WTC11 (cell line): ENCODE measurements at places on chromosomes 16 and 17.

DNA sequence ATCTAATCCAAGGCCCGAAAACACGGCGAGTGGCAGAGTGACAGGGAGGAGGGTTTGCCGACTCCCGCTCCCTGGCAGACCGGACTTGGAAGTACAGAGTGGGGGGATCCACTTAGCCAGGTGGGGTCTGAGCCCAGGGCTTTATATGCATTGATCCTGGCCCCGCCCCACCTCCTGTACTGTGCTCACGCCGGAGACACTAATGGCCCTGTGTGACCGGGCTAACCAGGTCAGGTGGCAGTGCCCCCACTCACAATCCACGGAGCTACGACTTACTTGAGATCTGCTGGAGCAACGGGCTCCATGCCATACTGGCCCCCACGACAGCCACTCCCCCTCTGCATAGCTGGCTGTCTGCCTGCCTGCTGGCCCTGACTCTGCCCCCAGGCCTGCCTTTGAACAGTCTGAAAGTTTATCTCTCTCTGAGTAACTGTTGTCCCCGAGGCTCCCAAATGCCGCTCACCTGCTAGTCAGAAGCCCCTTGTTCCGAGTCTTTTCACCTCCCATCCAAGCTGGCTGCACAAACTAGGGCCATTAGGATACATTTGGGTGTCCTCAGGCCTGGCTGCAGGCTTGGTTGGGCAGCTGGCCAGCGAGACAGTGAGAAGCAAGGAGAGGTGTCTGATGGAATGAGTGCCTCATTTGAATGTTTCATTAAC lies 28.0 kb downstream of the CACNA1G start:
- DNase-seq: no peak

GRCh38 chr16:67445913-67446907 lies 15.3 kb downstream of the HSD11B2 start:
- no peak for DNase-seq

DNA sequence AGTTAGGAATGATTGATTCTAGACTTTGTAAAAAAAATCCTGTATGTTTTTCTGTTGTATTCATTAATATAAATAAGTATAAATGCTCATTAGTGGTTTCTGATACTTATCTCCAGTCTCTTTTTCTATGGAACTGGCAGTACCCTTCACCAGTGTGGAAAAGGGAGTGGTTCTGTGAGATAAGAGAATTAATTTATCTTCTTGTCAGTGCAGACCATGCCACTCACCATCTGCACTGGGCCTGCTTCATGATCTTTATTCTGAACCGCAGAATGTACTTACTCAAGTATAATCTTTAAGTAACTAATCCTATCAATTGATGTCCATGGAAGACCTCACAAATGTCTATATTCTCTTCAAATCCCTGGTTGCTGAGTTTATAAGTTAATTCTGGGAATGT lies 836.1 kb upstream of the CDH8 start:
- no peak for DNase-seq

DNA sequence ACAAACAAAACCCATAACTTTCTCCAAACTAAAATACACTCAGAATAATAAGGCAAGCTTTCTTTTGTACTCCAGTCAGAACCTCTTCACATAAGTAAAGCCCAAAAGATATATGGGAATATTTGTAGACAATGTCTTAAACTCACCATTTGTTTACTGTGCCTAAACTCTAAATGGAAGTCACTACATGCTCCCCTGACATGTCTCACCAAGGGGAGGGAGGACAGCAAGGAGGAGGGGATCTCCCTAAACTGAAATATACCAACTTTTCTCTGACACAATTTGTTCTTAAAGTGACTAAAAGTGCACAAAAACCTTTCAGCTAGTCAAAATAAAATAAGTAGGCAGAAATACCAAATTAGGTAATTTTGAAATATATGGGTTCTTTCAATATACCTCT lies 38.5 kb downstream of the GRB7 start:
- no peak for DNase-seq

DNA sequence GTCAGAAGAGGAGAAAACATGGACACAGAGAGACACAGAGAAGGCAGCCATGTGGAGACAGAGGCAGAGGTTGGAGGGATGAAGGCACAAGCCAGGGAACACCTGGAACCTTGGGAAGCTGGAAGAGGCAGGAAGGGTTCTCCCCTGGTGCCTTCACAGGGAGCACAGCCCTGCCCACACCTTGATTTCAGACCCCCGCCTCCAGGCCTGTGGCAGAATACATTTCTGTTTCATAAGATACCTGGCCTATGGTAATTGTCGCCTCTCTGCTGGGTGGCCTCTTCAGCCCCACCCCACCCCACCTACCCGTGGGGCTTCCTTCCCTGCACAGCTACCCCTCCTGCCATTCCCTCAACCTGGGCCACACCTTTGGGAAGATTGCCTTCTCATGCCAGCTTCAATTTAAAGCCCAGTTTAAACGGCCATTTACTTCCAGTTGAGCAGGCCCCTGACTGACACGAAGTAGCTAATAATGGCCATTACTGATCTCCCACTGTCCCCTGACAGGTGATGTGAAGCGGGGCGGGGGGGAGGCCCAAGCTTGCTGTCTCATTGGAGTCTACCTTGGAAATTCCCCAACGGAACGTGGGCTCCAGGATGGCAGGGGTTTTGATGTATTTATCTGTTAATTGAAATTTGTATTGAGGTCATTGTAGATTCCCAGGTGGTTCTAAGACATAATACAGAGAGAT lies 291.7 kb upstream of the FOXF1 start:
- no peak for DNase-seq

DNA sequence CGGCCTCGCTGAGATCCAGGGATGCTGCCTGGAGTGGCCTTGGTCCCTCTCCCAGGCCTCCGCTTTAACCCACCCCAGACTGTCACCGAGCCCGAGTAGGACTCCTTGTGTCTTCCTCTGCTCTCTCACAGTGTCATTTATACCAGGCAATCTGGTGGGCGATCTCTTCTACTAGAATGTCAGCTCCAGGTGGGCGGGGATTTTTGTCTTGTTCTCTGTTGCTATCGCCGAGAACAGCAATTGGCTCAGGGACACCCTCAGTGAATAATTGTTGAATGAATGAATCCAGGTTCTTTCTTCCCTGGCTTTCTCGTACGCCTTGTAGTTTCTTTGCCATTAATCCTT lies 591 bp downstream of the DHX38 start:
- DNase-seq: no peak

DNA sequence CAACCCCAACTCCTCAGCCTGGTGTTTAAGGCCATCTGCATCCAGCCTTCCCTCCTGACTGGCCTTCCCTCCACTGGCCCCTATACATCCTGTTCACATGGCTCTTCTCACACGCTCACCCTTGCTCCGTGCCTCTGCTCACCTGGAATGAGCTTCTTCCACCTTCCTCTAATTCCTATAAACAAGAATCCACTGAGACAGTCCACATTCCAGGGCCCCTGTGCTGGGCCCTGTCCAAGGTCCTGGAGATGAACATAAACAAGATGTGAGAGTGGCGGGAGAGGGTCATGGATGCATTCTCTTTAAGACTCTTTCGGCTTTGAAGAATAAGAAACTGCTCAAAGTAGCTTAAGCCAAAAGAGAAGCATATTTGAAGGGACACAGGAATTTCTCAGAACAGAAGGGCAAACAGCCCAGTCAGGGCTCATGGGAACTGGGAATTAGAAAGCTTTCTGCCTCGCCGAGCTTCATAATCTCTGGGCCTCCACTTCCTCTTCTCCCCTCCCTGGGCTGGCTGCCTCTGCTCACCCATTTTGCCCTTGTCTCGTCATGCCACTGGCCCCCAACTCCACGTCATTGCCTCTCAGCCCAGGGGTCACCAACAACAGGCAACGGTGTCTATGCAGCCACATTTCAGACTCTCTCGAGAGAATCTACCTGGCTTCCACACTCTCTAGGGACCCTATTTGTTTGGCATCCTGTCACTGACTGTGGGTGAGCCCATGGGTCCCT lies 13.5 kb downstream of the SPPL2C start:
- DNase-seq: peak; percentile 61

DNA sequence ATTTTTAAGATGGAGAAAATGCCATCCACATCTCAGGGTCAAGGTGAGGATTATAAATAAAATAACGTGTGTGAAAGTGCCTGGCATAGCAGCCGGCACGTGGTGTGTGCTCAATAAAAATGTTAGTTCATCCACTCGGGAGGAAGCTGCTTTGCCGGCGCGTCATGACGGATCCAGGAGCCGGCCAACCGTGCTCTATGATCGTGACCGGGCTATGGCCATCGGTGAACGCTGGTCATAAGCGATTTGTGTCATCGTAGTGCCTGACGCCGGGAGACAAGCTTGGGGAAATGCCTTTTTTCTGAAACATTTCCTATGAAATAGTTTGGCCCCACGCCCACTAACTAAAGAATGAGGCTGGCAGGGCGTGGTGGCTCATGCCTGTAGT lies 74.0 kb downstream of the CMC2 start:
- DNase-seq: no peak

- DNase-seq: no peak
These were observed 5.7 kb downstream of the MMP15 start for GRCh38 chr16:58031016-58031800.

DNA sequence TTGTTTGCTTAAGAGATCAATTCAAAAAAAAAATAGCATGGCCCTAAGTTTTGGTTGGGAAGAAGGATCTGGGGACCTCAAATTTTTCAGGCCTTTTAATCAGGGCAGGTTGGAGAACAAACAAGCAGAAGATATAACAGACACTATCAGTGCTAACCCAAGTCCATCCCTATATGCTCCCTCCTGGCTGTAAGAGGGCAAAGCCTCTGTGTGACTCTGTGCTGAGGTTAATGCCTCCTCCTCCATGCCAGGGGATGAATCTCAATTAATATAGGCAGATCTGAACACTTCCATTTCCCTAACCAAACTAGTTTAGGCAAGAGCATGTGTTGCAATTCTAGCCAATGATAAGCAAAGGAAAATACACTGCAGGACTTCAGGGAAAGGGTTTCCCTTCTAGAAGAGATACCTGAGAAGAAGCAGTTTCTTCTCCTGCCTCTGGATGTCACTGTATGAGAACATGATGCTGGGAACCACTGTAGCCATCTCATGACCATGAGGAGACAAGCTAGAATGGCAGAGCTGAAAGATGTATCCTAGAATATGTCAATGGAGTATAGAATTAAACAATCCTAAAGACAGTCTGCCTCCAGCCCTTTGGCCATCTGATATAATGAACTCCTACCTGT lies 76.0 kb downstream of the CHD9NB start:
- no peak for DNase-seq

DNA sequence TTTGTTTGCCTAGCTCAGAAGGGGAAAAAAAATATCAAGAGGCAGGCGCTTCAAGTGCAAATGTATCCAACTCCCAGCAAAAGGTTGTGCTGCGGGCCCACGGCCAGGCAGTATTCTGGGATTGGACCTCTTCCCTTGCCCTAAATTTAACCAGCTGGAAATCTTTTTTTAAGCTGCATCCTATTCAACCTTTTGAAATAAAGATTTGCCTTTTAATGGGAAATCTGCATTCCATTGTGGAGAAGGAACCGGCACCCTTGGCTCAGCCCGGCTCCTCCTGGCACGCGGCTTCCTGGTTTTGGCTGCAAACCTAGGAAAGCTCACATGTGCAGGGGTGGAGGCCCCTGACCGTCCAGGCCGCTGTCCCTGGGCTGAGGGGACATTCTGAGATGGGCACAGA lies 38.8 kb upstream of the ENPP7 start:
- no peak for DNase-seq

GRCh38 chr17:35536664-35537171 lies 760 bp downstream of the SLFN12L start:
- DNase-seq: no peak

GRCh38 chr17:79956853-79957252 lies 78.8 kb downstream of the TBC1D16 start:
- DNase-seq: no peak

GRCh38 chr17:82487910-82488309 lies 29.4 kb downstream of the NARF start:
- no peak for DNase-seq

DNA sequence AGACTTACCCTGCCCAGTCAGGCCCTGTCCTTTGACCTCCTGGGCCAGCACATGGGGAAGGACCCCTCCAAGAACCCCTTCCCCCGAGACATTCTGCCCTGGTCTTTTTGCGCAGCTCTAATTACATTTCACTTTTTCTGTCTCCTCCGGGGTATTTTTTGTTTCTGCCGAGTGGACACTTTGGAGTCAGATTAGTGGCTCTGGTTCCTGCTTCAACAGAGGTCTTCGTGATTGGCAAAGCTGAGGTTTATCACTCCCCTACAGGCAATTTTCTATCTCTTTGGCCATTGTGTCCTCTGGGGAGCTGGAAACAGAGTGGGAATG lies 23.5 kb downstream of the ANKRD40 start:
- DNase-seq: no peak

DNA sequence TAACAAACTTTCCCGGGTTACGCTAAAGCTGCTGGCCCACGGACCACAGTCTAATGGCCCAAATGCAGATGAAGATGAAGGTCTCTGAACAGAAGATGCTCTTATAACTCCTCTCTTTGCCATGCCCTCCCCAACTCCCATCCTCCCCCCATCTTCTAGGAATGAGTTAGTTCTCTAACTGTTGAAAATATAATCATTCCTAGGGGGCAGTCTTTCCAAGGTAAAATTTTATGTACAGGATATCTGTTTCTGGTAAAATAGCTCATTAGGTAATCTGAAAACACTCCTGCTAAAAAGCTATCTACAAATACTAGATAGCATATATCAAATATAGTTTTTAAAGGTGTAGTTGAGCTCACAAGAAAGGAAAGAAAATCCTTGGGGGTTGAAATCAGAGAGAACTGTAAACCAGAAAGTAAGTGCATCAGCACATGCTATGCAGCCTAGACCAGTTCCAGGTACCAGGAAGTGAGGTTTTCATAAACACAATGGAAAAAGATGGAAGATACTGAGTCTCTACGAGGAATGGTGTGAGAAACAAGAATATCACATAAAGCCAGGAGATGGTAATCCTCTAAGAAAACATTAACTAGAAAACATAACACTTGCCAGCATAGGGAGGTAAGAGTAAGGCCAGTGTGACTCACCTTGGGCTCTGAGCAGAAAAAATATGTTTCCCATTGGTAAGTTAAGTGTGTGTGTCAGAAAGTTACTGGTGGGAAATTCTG lies 38.1 kb downstream of the CMC2 start:
- DNase-seq: no peak

- no peak for DNase-seq
These were observed 312.5 kb upstream of the TNRC6C start for GRCh38 chr17:77646046-77646430.
